ENCODE measurements at places on chromosomes 7 and 10.

DNA sequence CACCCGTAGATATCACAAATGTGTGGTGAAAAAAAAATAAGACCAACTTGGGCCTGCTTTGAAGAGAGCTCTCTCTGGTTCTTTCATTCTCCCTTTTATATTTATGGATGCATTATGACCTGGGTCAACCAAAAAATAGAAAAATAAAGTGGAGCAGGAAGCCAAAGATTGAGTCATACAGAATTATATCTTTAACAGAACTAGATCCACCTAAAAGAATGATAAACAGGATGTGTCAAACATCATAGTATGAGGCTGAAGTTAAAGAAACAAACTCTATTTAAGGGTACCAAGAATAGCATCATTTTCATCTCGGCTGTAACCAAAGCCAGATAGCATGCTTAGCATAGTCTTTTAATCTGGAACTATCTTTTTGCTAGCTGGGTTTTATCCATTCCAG is 28.8 kb upstream of the NMT2 start:
- DNase-seq = no peak

- DNase-seq = no peak
Measured at GRCh38 chr7:82678716-82679115, 235.1 kb upstream of the CACNA2D1 start.

GRCh38 chr7:95867309-95867708 is 95.0 kb downstream of the DYNC1I1 start:
- DNase-seq = no peak

- DNase-seq = no peak
Measured at GRCh38 chr7:100773491-100773890, 40.1 kb downstream of the ZAN start.

DNA sequence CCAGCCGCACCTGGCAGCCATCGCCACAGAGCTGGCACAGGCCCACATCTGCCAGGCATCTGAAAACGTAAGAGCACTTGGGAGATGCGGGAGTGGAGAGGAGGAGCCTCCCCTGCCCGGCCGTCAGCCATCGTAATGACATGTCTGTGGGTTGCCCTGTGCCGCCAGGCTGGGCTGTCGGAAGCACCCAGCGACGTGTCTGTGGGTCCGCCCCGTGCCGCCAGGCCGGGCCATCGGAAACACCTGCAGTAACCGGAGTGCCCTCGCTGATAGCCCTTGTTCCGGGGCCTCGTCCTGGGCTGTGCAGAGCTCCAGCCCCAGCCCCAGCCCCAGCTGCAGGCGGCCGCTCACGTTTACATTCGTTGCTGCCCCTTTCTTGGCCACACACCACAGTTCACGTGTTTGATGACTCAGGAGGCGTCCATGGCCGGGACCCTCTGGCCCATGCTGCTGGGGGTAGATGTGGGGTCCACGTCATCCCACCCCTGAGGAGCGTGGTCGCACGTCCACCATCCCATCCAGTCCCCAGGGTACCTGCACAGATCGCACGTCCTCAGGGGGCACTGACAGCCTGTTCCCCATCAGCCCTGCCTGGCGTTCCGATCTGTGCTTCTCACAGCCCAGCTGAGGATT is 30.0 kb upstream of the PRKAR1B start:
- no peak for DNase-seq

- DNase-seq = no peak
Measured at GRCh38 chr7:94028768-94029167, 24.6 kb upstream of the BET1 start.

DNA sequence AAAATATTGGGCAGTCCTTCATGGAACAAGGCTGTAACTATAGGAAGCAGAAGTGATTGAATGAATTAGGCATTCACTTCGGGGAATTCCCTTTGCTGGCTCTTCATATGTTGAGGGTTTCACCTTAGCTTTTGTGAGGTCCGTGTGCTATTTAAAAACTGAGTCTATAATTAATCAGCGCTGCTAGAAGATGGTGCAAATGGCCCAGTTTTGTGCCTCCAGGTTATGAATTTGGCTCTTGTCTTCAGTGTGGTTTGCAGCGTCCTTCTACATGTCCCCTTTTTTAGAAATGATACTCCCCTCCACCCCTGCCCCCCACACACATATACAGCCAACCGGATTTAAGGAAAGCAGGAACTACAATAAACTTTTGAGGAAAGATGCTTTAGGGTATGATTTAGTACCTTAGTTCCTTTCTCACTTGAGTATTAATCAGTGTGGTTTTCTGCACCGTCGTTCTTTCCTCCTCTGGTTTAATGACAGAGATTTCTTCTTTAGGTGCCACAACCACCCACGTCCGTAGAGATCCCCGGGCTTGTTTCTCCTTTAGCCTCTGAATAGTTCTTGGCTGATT is 110.6 kb upstream of the SAMD8 start:
- DNase-seq = no peak

- DNase-seq = no peak
Measured at GRCh38 chr10:16995867-16996529, 133.6 kb downstream of the CUBN start.

GRCh38 chr7:133746305-133746704 is 380.8 kb upstream of the LRGUK start:
- no peak for DNase-seq

- no peak for DNase-seq
Measured at GRCh38 chr10:131165092-131165491, 146.4 kb downstream of the TCERG1L start.

DNA sequence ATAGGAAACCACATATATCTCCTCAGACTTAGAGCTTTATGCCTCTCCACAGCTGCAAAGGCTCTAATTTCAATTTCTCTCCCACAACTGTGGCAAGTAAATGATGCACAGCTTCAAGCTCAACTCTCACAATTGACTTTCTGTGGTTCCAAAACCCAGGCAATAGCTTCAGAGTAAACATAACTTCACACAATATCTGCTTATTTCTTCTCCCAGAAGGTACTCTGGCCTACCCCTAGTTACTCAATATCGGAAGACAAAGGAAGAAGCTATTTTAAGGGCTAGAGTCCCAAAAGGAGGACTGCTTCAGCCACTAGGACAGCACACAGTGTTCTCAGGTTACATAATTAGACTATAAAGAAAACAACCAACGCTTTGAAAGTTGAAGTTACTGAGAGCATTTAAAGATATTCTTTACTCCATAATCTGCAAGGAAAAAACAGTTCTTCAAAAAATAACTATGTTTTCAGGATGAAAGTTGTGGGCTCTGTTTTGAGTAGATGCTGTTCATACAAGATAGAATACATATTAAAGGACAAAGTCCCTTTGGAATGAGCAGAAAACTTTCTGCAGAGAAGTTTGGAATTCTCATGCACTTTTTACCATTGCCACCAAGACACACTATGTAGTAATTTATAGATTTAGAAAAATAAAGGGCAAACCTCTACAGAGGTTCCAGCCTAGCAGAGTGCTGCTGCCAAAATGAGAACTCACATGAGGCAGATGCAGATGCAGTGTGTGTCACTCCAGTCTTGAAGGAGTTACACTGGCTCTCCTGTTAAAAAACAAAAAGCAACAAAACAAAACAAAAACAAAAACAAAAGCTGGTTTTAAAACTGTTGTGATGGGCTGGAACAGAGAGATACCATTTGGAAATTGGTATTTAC is 81.8 kb downstream of the NT5C2 start:
- DNase-seq = no peak

- no peak for DNase-seq
Measured at GRCh38 chr10:63094881-63095280, 38.2 kb upstream of the NRBF2 start.

- DNase-seq = no peak
Measured at GRCh38 chr7:137873524-137873923, 26.8 kb upstream of the DGKI start.

- no peak for DNase-seq
Measured at GRCh38 chr10:26730552-26730951, 33.1 kb downstream of the PDSS1 start.

DNA sequence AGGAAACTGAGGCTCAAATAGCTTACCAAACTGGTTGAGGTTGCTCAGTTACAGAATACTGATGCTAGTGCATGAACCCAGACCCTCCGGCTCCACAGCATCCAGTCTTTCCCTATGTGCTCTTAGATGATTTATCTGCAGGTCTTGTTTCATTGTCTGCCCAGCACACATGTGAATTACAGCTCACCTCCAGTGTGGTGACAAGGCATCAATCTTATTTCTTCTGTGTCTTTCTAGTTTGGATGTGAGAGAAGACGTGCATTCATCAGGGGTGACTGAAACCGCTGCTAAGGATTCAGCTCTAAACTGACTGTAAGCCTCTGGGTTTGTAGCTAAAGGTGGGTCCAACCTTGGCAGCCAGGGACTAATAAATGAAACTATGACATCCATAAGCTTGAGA is 123.8 kb downstream of the SH2D4B start:
- DNase-seq = no peak

DNA sequence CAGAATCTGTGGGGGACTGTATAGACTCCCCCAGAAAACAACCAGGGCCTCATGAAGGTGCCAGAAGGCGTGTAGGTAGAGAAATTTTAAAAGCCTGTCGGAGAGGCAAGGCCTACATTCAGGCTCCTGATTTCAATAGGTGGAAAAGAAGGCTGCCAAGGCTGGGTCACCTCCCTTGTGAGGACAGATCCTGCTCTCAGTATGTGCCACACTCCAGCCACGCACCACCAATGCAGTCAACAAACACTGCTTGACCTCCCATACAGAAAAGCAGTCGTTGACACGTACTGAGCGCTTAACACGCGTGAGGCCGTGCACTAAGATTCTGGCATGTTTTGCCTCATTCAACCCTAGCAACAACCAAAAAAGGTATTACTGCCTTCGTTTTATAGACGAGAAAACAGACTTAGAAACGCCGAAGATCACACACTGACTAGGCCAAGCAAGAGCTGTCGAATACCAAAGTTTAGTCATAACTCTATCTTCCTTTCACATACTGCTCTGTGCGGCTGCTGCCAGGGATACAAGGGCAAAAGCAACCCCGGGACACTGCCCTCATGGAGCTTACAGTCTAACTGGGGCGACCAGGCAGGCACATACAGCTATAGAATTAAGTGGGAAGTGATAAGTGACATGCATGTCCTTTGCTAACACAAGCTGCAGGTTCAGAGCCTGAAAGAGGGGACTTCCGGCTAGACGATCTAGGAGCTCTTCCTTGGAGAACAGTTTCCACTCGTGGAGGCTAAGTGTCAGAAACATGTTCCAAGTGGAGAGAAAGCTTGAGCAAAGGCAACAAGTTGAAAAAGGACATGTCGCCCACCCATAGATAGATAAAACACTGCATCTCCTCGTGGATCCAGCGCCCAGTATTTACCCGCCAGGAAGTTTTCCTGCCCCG is 797 bp upstream of the NKX2-3 start:
- DNase-seq = no peak

- no peak for DNase-seq
Measured at GRCh38 chr10:95404462-95404858, 113.7 kb upstream of the PDLIM1 start.

GRCh38 chr7:134329614-134330346 is 13.1 kb upstream of the SLC35B4 start:
- DNase-seq = no peak

- no peak for DNase-seq
Measured at GRCh38 chr10:29377333-29377961, 88.6 kb downstream of the LYZL1 start.

DNA sequence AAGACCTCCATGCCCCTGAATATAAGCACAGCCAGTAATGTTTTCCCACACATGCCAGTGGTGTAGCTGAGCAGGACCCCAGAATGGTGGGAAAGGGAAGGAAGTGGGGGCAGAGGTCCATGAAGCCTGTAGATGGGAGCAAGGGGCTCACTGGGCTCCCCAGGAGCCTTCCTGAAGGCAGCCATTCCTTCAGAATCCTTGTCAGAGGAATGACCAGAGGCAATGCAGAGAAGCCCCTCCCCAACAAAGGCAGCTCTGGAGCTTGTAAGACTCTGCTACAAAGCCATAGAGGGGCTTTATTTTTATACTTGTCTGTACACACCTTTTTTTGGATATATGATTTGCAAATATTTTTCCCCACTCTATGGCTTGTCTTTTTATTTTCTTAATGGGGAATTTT is 165.0 kb upstream of the TCF7L2 start:
- no peak for DNase-seq

GRCh38 chr10:117216611-117217195 is 19.4 kb downstream of the KCNK18 start:
- DNase-seq = peak; percentile 94

DNA sequence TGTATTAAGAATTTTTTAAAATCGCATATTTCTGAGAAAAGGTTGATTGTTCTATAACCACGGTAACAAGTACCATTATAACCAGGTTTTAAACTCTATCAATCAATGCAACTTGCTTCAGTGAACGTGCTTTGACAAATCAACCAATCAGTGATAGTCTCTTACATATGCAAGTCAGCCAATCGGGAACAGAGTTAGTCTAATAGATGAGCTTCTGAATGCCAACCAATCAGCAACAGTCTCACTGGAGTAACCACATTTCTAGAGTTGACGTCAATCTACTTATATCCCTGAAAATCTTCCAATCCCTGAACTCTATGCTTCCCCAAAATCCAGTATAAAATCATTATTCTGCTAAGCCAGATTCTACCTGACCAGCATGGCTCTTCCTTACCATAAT is 44.7 kb upstream of the TRUB1 start:
- no peak for DNase-seq

DNA sequence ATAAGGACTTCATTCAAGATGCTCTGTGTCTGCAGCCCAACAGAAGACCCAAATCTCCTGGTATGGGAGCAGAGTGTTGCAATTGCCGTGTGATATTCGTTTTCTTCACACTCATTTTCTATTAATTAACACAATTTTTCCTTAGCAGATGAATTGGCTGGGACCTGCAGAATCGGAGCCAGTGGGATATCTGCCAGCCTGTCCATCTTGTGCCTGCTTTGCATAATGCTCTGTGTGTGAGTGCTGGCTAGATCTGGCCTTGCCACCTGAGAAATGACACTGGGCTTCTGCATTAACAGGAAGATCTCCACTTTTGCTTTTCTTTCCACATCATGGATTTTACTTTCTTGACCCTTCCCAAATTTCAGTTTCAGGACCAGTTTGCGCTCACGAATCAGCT is 70.4 kb upstream of the GPR158 start:
- no peak for DNase-seq

DNA sequence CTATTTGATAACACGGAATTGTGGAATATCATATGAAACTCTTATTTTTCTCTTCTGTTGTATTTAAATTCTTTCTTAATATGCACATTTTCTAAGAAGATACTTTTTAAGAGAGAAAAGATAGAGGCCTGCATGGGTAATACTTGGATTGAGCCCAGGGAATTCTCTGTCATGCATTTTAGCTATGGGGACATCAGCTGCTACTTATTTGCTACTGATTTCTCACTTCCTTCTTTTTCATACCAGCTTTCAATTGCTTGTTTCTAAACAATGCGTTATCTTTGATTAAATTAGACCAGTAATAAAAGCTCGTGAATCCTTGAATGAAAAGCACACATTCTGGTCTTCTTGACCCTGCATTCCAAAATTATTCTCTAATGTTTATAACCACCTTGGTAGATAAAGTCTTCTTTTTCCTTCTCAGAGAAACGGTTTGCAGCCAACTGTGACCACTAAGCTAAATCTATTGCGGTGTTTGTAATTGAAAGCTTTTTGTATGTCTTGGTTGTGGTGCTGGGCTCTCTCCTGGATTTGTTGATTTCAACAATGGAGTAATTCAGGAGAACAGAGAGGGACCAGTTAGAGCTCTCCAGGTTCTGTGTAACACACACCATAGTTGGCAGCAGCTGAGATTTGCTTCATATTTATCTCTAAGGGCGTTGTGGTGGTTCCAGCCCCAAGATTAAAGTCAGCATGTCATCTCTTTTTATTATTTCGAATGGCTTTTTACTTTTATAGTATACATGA is 139.3 kb downstream of the PPP1R9A start:
- no peak for DNase-seq
